ENCODE measurements at places on chromosomes 1 and 21.

DNA sequence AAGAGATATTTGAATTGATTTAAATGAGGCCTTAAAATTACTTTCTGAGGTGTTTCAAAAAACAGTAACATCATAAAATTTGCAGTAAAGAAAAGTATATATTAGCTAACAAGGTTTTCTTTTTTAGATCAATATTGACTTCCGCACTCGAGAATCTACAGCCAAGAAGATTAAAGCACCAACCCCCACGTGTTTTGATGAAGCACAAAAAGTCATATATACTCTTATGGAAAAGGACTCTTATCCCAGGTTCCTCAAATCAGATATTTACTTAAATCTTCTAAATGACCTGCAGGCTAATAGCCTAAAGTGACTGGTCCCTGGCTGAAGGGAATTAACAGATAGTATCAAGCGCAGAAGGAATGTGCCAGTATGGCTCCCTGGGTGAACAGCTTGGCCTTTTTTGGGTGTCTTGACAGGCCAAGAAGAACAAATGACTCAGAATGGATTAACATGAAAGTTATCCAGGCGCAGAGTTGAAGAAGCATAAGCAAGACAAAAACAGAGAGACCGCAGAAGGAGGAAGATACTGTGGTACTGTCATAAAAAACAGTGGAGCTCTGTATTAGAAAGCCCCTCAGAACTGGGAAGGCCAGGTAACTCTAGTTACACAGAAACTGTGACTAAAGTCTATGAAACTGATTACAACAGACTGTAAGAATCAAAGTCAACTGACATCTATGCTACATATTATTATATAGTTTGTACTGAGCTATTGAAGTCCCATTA lies 3.6 kb downstream of the RGS1 start:
- DNase-seq: no peak

DNA sequence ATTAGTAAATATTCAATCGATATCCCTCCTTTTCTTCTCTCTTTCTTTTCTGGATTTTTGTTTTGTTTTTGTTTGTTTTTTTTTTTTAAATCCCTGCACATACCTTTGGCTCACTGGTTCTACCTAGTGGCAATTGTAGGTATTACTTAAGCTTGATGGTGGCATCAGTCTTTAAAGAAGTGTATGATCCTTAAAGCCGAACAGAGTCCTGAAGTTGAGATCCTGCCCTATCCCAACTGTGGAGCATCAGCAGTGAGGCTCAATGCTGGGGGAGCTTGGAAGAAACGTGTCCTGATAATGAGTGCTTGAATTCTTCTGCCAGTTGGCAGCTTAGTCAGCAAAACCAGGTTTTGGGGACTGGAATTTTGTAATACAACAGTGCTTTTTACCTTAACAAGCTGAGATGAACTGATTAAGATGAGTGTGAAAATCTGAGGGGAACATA lies 60.8 kb downstream of the FASLG start:
- DNase-seq: peak; percentile 49

GRCh38 chr1:169759038-169759437 lies 25.2 kb upstream of the SELE start:
- DNase-seq: no peak

GRCh38 chr1:183946320-183946613 lies 91.3 kb downstream of the COLGALT2 start:
- no peak for DNase-seq

GRCh38 chr1:89594096-89594740 lies 38.7 kb upstream of the LRRC8C start:
- no peak for DNase-seq

DNA sequence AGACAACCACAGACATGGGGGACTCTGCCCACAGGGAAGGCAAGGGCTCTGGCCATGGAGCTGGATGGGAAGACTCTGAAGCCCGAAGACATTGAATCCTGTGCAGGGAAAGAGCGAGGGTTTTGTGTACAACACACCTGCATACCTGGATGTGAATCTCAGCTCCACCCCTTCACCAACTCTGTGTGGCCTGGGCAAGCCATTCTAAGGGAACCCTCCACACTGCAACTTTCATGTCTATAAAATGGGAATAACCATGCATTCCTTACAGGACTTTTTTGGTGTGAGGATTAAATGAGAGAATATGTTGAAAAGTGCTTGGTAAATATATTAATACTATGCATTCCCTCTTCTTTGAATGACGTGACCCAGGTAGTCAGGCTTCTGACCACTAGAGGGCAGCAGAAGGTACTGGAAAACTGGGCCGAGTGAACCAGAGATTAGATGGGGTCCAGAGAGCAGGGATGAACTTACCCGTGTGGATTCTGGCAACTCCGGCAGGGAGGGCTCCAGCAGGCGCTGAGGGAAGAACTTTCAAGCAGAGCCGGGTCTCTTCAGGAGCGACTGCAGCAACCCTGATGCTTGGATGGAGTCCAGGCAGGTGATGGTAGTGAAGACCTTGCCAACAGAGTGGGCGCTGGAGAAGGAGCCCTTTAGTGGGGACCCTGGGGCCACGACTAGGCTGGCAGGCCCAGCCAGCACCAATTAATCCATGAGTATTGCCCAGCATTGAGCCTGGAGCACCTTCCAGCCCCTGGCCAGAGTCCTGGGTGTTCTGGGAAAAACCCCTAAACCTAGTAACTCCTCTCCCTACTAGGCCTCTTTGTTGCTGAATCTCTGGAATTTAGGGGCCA lies 834 bp upstream of the ELF3 start:
- peak; percentile 71 for DNase-seq

DNA sequence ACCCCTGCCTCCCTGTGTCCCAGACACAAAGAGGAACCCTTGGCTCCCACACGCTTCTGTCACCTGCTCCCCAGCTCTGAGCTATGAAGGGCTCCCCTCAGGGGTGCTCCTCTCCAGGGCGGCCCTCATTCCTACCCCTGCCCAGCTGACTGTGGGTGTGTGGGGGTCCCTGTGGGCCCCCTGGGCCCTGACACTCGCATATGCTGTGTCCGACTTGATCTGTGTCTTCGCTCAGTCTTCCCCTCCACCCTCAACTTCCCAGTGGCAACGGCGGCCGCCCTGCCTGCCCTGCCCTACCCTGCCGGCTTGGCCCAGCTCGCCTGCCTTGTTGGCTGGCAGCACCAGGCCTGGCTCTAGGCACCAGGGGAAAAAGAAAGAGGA lies 1.2 kb downstream of the KCNQ4 start:
- no peak for DNase-seq

GRCh38 chr1:67733681-67734322 lies 48.8 kb downstream of the GADD45A start:
- no peak for DNase-seq

DNA sequence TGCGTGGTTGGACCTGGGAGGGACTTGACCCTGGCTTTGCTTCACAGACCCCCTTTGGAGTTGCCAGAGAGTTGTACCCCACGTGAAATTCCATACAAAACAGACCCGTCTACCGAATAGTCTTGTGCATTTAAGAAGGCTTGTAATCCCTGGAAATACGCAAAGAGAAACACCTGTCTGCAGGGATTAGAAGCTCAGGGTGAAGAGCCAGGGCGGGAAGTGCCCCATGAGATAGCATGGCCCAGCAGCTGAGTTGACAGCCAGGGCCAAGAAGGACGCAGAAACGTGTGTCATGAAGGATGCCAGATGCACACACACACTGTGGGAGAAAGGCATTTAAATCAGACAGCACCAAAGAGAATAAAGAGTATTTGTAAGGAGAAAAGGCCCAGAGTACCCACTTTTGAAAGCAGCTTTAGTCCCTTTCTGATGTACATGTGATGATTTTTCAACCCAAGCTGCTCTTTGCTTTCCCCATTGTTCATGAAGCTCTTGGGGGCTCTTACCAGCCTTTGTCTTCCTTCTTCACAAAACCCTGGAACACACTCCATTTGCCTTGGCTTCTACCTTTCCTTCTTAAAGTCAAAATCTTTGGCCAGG lies 46.6 kb downstream of the PCP4 start:
- DNase-seq: no peak

GRCh38 chr1:151577173-151577572 lies 34.7 kb upstream of the SNX27 start:
- no peak for DNase-seq

- DNase-seq: no peak
Observed at GRCh38 chr1:234601301-234602017, 8.5 kb downstream of the IRF2BP2 start.

DNA sequence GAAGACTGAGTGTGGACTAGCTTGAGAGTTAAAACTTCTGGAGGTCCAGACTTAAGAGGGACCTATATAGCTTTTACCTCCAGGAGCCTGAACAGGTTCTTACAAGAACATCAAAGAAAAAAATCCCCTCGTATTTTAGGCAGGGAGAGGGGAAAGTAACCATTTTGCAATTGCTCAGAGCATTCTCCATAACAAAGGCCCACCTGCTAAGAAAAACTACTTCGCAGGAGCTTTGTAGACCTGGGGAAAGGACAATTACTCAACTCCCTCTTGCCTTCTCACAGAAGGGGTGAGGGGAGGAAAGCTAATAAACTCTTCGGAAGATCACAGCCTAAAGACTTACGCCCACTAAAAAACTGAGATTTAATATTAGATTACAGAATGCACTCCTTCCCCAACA lies 86.3 kb downstream of the RERE start:
- DNase-seq: no peak

GRCh38 chr1:239538239-239538988 lies 152.0 kb downstream of the CHRM3 start:
- no peak for DNase-seq

GRCh38 chr1:153795330-153795837 lies 20.2 kb downstream of the SLC27A3 start:
- DNase-seq: no peak

GRCh38 chr1:187622545-187622944 lies 793.8 kb downstream of the PLA2G4A start:
- no peak for DNase-seq

- DNase-seq: no peak
Observed at GRCh38 chr1:166960858-166961474, 14.4 kb downstream of the ILDR2 start.

- DNase-seq: no peak
Observed at GRCh38 chr1:53639996-53640700, 98.8 kb downstream of the GLIS1 start.

- no peak for DNase-seq
Observed at GRCh38 chr1:53182716-53183094, 13.9 kb upstream of the CPT2 start.

DNA sequence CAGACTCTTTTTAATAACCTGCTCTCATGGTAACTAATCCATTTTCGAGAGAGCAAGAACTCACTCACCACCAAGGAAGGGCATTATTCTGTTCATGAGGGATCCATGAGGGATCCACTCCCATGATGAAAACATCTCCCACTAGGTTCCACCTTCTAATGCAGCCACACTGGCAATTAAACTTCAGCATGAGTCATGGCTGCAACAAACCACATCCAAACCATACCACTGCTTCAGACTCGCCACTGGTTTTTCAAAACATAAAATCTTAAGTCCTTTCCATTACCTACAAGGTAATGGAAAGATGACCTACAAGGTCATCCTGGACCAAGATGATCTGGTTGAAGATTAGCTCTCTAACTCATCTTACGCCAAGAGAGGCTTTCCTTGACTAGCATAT lies 405.1 kb downstream of the VAV3 start:
- DNase-seq: no peak

DNA sequence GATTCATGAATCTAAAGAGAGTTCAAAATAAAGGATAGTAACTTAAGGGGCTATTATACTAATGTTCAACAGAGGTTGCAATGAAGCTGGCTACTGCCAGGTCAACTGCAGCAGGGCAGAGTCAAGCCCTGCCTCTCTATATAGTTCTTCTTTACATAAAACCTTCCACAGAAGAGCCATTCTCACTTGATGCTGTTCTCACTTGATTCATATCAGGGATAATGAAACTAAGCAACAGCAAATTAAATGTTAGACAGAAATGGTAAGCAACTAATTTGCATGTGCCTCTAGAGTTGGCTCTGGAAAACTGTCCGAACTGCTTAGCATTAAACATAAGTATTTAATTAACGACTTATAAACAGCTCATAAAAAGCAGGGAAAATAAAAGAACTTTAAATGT lies 17.4 kb downstream of the CCSAP start:
- no peak for DNase-seq

DNA sequence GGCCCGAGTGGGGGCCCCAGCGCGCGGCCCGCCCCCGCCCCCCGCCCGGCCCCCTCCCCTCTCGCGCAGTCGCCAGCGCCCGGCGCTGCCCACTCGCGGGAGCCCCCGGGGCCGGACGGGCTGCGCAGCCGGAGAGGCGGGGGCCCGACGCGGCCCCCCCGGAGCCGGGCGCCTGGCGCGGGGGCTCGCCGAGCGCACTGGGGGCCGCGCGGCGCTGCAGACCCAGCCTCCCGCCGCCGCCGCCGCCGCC lies 146 bp upstream of the ZNF362 start:
- DNase-seq: no peak

DNA sequence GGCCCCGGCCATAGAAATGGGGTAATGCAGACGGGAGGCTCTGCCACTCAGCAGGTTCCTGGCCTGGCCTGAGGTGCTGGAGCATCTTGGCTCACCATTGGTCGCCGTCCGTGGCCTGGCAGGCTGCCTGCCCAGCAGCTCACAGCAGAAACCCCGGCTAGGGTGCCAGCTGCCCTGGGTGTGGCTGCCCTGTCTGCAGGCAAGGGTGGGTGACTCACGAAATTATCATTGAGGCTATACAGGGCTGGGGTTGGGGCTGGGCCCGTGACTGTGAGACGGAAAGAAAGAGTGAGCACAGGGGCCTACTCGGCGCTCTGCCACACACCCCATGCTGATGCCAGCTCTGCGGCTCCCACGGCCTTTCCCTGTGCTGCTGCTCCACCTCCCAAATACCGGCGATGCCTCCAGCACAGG lies 8.0 kb upstream of the PKP1 start:
- DNase-seq: peak; percentile 88

GRCh38 chr1:37055631-37056030 lies 21.3 kb upstream of the GRIK3 start:
- DNase-seq: no peak

- no peak for DNase-seq
Observed at GRCh38 chr1:171898941-171899340, 57.6 kb downstream of the DNM3 start.

GRCh38 chr1:150985179-150985825 lies 3.2 kb downstream of the ANXA9 start:
- no peak for DNase-seq

- peak; percentile 74 for DNase-seq
Observed at GRCh38 chr1:212667223-212668139, 32.2 kb downstream of the BATF3 start.

DNA sequence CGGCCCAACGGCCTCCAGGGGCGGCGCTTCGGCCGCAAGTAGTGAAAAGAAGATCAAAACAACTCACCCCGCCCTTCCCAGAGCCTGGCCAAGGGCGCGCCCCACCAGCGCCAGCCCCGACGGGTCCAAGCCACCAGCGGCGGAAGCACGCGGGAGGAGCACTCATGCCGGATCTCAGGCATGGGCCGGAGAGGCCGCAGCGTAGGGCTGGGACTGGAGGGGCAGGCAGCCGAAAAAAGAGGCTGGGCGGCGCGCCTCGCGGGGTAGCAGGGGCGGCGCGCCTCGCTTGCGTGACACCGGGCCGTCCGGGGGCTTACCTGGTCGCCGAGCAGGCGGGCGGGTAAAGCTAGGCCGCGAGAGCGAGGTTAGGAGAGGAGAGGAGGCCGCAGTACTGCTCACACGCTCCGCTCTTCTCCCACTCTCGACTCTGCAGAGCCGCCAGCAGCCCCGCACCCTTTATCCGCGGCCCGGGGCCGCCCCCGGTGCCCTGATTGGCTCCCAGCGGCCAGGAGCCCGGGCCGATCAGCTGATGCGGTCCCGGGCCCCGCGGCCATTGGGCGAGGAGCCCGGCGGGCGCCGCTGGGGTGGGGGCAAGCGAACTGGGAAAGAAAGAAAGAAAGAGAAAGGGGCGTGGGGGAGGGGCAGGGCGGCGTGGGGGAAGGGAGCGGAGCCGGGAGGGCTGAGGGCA lies at the start of gene GLUL:
Gene GLUL, minus strand, starts transcription at position 429 of the 688 bp plus-strand sequence. CDS start 3,053 bp downstream, outside the sequence.
- DNase-seq: no peak
